ENCODE measurements at places on chromosomes 5 and 9. TPM values are rescaled to one million over a fixed set of nuclear protein-coding genes. Genes with fewer than 3 reads are reported as not detected.

POU4F3 gene
- not detected for total RNA-seq

GLDC gene
- 2.2 TPM for total RNA-seq

LCN15 gene
- total RNA-seq: not detected

GPX8 gene
- total RNA-seq: 119 TPM

INSYN2B gene
- 14.7 TPM for total RNA-seq

CARD9 gene
- total RNA-seq: 4.7 TPM

TUSC1 gene
- total RNA-seq: 11.5 TPM

SPINK7 gene
- not detected for total RNA-seq

RANBP3L gene
- total RNA-seq: 0.13 TPM

IRX2 gene
- total RNA-seq: 0.64 TPM

TSSK1B gene
- 0.26 TPM for total RNA-seq

PCDHA9 gene
- total RNA-seq: not detected

NUTM2F gene
- total RNA-seq: not detected

CRB2 gene
- total RNA-seq: not detected

PCDHGA3 gene
- total RNA-seq: 0.65 TPM

MPDZ gene
- 19.1 TPM for total RNA-seq

PKD2L2 gene
- total RNA-seq: not detected

SIT1 gene
- not detected for total RNA-seq

ADAMTS6 gene
- 32.3 TPM for total RNA-seq

SLC25A2 gene
- not detected for total RNA-seq

DNAJC18 gene
- total RNA-seq: 7.8 TPM

FOXD4L6 gene
- total RNA-seq: 1.4 TPM

ZBTB26 gene
- total RNA-seq: 3.4 TPM

WDR38 gene
- total RNA-seq: not detected

HAPLN1 gene
- total RNA-seq: 9.4 TPM

CARTPT gene
- not detected for total RNA-seq

FLT4 gene
- total RNA-seq: 1.9 TPM

ANKRD55 gene
- 0.40 TPM for total RNA-seq

TBCA gene
- total RNA-seq: 196 TPM

KIF4B gene
- 0.08 TPM for total RNA-seq

IFNB1 gene
- total RNA-seq: not detected

PLPP1 gene
- total RNA-seq: 34.6 TPM

LVRN gene
- not detected for total RNA-seq

PCDHGA1 gene
- total RNA-seq: 0.13 TPM

TPRN gene
- 12.2 TPM for total RNA-seq

Data from epithelial cell of alveolus of lung (primary cell).